ENCODE measurements at places on chromosomes 6 and 20.

DNA sequence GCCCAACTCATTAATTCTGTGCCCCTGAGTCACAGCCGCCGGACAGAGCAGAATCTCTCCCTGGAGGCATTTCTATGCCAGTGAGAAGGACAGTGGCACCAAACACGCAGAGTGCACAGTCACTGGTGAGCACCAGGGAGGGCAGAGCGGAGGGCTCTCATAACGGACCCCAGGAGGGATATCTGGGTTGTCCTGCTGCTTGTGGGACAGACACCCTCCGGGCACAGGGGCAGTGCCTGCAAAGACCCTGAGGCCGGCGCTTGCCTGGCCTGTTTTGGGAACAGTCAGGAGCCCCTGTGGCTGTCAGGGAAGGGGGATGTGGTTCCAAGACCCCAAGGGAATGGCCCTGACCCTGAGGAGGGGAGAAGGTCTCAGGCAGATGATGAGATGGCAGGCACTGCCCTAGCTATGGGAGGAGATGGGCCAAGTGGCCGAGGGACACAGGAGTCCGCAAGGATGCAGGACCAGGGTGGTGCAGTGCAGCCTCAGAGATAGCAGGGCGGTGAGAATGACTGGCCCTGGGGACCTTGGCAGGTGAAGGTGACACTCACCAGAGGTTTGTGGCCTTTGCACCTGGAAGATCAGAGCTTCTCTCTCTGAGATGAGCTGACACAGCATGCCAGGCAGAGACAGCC is 270.8 kb downstream of the SMOC2 start:
- no peak for DNase-seq

GRCh38 chr6:4491501-4492260 is 284.5 kb upstream of the CDYL start:
- DNase-seq = no peak

DNA sequence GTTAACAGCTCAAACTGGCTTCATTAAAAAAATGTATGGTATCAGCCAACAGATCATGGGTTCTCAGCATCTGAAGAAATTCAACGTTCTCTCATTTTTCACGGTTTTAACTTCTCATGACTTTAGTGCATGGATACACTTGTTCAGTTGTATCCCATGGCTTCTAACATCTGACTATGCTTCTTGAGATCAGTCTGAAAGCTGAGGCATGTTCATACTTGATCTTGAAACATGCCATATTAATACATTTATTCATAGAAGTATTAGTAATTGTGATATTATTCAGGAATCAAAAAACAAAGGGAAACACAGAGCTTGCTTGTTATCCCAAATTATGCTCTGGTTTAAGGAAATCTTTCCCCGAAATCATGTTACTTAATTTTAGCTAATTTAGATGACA is 649.4 kb downstream of the PRKN start:
- DNase-seq = no peak

DNA sequence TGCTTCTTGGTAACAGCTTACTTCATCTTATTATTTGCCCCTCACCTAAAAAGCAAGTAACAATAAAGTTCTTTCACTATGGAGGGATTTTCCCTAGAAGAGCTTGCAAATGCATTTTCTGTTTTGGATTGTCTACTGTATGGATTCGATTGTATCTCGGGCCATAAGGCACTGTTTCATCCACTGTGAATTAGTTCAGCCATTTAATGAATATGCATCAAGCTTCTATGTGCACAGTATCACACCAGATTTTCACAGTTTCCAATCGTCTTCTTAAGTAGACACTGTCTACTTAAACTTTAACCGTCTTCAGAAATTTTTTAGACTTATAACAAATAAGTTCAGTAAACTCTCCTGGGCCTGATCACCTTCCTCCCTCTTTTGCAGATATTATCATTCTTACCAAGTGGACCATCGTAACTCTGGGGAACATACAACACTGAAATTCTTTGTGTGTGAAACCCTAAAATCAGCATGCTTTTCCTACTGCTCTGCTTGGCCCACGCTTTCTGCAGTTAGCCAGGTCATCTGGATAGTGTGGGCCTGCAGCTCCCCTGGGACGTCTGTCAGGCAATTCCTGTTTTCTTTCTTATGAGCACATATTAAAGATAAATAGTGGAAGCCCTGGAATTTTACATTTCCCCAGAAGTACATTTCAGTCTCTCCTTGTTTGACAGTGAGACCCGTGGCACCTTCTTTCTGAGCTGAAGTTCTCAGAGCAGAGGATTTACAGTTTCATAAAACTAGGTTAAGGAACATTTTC is 136.5 kb upstream of the PDE10A start:
- no peak for DNase-seq

DNA sequence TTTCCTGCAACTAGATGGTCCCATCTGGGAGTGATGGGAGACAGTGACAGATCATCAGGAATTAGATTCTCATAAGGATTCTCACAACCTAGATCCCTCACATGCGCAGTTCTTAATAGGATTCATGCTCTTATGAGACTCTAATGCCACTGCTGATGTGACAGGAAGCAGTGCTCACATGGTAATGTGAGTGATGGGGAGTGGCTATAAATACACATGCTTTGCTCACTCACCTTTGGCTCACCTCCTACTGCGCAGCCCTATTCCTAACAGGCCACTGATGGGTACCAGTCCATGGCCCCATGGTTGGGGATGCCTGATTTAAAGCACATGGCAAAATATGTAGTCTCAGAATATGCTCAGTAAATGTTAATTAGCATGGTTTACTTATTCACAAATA is 80.6 kb upstream of the MBOAT1 start:
- no peak for DNase-seq

GRCh38 chr6:92586236-92586977 is 833.0 kb downstream of the EPHA7 start:
- DNase-seq = no peak

DNA sequence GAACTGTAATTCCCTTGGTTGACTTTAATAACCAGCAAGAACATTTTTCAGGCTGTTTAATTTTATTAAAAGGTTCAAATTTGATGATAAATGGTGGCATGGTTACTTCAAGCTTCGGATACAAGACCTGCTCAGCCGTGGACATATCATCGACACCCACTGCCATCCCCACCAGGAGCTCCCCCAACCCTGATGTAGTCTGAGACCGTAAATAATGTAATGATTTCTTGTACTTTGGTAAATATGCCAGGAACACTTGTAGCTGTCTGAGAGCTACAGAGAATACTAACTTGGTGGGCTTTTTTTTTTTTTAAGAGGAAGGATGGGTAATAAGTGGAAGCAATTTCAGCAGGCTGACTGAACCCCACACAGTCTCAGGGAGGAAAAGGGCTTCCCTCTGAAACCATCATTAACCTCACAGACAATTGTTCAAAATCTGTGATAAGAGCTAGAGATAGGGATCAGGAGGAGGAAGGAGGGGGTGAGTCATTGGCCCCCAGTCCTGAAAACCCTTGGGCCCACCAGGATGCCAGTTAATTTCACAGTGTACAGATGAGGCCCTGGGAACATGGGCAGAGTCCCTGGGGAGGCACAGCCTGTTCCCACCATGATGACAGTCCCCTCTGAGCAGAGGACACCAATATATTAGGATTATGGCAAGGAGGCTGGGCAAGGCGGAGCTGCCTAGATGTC is 56.0 kb downstream of the APCDD1L start:
- DNase-seq = no peak

DNA sequence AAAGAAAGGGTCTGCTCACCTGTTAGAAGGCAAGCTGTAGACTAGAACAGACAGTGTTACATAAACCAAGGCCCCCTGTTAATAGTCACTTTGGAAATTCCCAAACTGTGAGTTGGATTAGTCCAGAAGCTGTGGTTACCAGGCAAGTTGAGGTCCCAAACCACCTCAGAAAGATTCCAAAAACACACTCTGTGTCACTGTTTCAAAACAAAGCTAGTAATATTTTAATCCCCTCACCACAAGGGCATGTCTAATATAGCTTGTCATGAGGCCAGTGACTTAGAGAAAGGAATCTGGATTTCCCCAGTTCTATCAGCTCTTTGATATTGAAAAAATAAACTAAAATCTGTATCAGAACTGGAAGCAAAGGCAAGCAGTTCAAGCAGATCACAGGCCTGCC is 244.6 kb downstream of the HAO1 start:
- DNase-seq = no peak

DNA sequence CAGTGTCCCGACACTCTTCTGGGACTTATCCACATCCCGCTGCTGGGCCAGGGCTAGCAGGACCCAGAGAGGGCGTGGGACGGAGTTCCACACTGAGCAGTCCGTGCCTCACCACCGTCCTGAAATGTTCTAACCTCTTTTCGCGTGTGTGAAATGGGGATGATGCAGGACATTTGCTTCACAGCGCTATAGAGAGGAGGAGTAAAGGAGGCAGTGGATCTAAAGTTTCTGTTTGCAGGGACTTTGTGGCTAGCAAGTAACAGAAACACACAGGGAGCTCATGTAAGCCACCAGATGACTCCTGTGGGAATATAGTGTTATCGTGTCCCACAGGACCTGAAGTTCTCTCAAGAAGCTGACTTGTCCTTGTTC is 634 bp downstream of the ITPA start:
- no peak for DNase-seq

DNA sequence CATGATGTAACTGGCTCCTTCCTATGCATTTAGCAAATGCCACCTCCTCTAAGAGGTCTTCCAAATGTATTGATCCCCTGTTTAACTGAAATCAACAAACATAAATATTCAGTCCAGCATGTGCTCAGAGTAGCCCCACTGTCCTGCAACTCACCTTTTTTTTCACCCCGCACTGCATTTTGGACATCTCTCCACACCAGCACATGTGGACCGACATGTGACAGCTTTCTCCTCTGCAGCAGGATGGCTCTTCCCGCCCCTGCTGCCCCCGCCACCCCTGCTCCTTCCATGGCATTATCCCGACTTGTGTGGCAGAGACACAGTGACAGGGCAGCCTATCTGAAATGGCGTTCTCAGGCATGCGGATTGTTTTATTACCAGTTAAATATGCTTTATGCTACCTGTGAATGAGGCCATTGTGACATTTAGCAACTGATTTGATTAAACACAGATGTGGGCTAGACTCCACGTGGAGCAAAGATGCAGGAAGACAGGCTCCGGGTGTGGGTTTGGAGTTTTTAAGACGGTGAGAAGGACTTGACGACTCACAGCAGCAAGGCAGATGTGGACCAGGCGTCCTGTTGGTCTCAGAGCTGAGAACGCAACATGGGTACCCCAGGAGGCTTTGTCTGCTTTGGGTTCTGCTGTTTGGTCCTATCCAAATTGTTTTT is 161.2 kb downstream of the EYA2 start:
- no peak for DNase-seq

DNA sequence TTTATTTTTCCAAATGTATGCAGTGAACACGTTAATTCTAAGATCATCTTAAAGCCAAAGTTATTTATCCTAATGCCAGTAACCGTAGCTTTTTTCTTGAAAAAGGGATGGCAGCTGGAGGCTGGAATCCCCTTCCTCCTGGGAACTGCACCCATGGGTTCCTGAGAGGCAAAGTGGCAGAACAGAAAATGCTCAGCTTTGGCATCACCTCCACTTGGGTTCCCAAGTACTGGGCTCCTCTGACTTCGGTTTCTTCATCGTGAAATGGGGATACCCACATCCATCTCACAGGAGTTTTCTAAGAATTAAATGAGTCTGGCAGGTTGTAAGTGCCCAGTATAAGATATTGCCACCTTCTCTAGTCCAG is 6.2 kb upstream of the DDX43 start:
- no peak for DNase-seq

GRCh38 chr6:150280703-150281102 is 88.1 kb upstream of the IYD start:
- DNase-seq = no peak

DNA sequence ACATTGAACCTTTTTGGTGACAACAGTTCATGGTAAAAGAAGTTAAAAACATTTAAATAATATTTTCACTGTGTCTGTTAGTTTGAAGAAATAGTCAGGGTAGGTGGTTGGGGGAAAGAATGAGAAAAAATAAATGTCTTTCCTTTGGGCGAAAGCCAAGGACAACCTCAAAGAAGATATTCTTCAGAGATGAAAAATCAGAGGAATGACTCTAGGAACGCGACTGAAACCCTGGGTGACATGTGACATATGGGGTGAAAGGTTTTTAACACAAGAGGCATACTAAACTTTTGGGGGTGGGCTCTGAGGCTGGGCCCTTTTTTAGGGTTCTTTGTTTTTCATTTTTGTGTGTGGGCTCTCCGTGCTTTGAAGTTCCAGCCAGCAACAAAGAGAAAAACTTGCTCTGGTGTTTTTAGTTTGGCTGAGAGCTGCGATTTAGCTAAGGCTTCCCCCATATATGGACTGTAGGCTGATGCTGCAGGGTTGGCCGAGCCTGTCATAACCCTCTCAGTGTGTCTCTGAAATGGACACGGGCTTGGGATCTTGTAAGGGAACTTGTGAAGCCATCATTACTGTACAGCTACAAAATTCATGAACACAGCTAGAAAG is 610.1 kb upstream of the ARID1B start:
- DNase-seq = no peak

DNA sequence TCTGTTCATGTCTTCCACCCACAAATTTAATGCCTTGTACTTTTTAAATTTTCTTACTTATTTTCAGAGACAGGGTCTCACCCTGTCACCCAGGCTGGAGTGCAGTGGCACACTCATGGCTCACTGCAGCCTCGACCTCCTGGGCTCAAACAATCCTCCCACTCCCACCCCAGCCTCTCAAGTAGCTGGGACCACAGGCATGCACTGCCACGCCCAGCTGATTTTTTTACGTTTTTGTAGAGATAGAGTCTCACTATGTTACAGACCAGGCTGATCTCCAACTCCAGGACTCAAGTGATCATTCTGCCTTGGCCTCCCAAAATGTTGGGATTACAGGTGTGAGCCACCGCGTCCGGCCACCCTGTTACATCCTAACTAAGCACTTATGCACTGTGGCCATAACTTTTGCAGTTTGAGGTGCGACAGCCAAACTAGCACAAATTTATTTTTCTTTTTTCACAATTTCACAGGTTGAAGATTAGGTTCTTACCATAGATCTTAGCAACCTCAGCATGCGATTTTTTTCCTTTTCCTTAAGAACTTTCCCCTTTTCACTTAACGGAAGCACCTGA is 92.1 kb downstream of the EPB41L2 start:
- DNase-seq = no peak

- DNase-seq = peak; percentile 66
Measured at GRCh38 chr6:130937942-130938604, 110.9 kb downstream of the SMLR1 start.

- DNase-seq = peak; percentile 87
Measured at GRCh38 chr6:24520929-24521546, 26.3 kb downstream of the ALDH5A1 start.

- no peak for DNase-seq
Measured at GRCh38 chr20:39462416-39462945, 500.3 kb downstream of the DHX35 start.

All from Calu3 (cell line).